ENCODE measurements at places on chromosomes 2 and 18.

GRCh38 chr2:39875182-39875913, 96.3 kb upstream of the THUMPD2 start:
- DNase-seq: peak; percentile 88

- no peak for DNase-seq
Measured at GRCh38 chr2:235588750-235589149, 94.9 kb downstream of the AGAP1 start.

DNA sequence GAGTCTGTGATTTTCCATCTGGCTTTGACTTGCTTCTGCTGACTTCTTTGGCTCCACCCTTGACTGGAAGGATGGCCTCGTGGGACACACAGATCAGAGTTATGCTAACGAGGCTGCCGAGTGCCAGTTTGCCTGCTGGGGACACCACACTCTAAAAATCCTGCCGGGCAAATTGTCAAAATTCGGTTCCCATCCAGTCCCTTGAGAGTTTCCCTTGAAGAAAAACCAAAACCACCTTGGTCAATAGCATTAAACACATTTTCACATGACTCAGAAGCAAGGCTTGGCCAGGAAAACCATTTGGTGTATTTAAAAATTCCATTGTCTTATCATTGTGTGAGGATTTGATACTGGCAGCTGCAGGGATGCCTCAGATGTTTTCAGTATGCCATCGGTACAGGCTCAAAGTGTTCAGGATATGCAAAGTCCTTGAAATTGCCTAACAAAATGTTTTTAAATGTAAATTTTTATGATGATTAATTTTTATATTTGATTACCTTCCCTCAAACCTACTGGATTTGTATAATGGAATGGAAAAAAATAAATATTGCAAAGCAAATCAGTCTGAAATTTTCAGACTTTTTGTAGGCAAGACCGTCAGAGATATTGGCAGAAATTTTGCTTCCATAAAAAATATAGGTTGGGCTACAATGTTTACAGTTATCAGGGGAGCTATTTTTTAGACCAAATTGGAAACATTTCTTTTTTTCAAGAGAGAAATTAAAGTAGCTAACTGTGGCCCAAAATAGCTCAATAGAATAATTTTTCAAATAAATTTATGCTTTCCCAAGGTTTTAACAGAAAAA, 41.6 kb downstream of the KCNE4 start:
- no peak for DNase-seq

- DNase-seq: no peak
Measured at GRCh38 chr2:26326514-26326913, 19.4 kb upstream of the SELENOI start.

GRCh38 chr18:31512203-31512764, 14.3 kb downstream of the DSG2 start:
- no peak for DNase-seq

GRCh38 chr18:6843308-6843707, 113.8 kb downstream of the ARHGAP28 start:
- no peak for DNase-seq

DNA sequence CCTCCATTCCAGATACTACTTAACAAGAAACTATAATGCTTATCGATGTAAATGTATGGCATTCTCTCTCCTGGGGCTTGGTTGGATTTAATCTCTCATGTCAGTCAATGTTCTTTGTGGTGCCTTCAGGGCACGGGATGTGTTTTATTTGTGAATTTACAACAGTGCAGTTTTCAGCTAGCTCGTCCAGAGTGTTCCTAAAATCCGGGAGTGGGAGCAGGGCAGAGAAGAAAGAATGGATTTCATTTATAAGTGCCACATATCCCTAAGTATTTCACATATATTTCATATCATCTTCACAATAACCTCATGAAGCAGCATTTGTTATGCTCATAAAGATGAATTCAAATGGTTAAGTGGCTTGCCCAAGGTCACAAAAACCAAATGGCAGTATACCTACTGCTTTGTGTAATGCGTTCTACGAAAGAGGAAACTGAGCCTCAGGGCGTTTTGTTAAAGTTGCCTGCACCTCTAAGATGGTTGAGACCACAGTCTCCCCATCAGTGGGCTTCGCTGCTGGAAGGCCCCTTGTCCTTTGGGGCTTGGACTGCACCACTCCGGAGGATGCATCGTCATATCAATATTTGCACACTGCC, 134.7 kb upstream of the MGAT5 start:
- no peak for DNase-seq

Measured in AG04449 (cell line).